Activated naive CD8-positive, alpha-beta T cell treated with anti-CD3 and anti-CD28 coated beads, Interleukin-2, amount 50 U/mL, for 24 hours (primary cell): ENCODE measurements at places on chromosomes 3 and 15.
A peak's percentile ranks its signal among the peaks of the same experiment; 100 is the strongest.

DNA sequence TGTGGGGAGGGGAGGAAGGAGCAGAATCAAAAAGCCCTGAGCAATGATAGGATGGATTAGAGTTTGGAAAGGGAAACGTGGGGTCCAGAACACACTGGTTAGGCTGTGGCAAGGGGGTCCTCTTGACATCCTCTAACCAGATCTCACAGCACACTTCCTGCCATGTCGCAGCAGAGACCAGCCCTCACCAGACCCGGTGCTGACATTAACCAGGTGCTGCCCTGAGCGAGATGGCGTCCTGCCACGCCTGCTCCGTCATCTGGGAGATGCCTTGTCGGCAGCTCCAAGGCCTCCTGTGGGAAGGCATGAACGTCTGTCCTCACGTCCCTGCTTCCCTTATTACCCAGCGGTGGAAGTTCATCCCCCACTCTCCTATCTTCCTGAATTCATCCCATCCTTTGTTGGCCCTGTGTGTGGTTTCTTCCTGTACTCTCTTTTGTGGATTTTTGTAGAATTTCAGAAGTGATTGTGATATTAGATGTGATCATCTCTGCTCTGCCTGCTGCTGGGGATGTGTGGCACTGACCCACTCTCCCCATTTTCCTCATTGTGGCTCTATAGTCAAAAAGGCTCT, 29.4 kb upstream of the MYZAP start:
- peaks cover 49% of the 10 kb centered on the region for H3K4me1 ChIP-seq
- peak overlapping the region; percentile 81 for H3K27ac ChIP-seq
- H3K27me3 ChIP-seq, result peaks cover 14% of the 10 kb centered on the region

GRCh38 chr3:114608293-114608692, 314.5 kb downstream of the TIGIT start:
- no peaks in the 10 kb centered on the region for H3K4me1 ChIP-seq
- H3K4me3 ChIP-seq, result no peak overlapping the region
- H3K27me3 ChIP-seq, result no peaks in the 10 kb centered on the region
- no peak overlapping the region for H3K27ac ChIP-seq
- no peak for DNase-seq
- H3K36me3 ChIP-seq, result peaks cover 2% of the 10 kb centered on the region

GRCh38 chr3:16765661-16766060, 119.1 kb upstream of the PLCL2 start:
- H3K4me3 ChIP-seq, result no peak overlapping the region
- H3K4me1 ChIP-seq, result peaks cover 4% of the 10 kb centered on the region
- H3K27me3 ChIP-seq, result no peaks in the 10 kb centered on the region
- DNase-seq, result no peak
- H3K27ac ChIP-seq, result peak overlapping the region; percentile 55

GRCh38 chr3:176839466-176839865, 357.8 kb downstream of the TBL1XR1 start:
- peaks cover 9% of the 10 kb centered on the region for H3K27me3 ChIP-seq
- H3K27ac ChIP-seq, result no peak overlapping the region
- DNase-seq, result no peak

GRCh38 chr15:69908590-69909420, 188.9 kb downstream of the TLE3 start:
- H3K27ac ChIP-seq, result no peak overlapping the region
- H3K36me3 ChIP-seq, result no peaks in the 10 kb centered on the region

DNA sequence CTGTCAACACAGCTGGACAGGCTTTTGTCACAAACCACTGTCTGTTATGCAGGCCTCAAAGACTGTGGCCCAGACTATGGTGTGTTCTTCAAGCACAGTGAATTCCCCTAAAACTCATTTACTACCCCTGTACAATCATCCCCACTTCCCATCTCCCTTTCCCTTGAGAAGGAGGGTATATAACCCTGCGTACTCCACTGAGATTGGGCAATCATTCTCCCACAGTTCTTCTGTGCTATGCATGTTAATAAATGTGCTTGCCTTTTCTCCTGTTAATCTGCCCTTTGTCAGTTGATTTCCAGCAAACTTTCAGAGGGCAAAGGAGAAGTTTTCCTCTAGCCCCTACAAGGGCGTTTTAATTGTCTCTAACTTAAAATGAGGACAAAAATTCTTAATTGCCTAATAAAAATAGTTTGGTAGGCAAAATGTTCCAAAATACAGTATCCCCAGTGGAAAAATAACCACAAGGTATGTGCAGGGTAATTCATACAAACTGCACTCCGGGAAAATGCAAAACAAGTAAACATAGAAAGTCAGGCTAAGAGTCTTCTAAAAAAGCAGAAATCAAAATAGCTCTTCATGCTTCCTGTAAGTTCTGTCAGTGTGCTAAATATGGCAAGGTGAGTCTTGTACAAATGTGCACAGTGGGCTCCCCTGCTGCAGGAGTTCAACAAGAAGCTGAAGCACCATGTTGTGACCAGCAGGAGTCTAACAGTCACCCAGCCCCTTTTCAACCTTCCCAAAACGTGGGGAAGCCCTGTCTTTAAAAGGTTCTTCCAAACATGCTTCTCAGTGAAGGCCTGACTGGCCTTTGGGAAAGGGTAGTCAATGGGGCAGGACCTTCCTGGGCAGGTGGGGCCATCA, 10.2 kb downstream of the ATP10A start:
- H3K36me3 ChIP-seq, result peaks cover 40% of the 10 kb centered on the region
- peaks cover 95% of the 10 kb centered on the region for H3K4me1 ChIP-seq
- peak overlapping the region; percentile 100 for H3K27ac ChIP-seq
- DNase-seq, result no peak
- peaks cover 5% of the 10 kb centered on the region for H3K27me3 ChIP-seq

- no peak overlapping the region for H3K27ac ChIP-seq
- H3K36me3 ChIP-seq, result peaks cover 27% of the 10 kb centered on the region
- no peaks in the 10 kb centered on the region for H3K27me3 ChIP-seq
- no peaks in the 10 kb centered on the region for H3K4me1 ChIP-seq
- DNase-seq, result no peak
Measured at GRCh38 chr15:65470866-65471265, 46.6 kb downstream of the DPP8 start.

DNA sequence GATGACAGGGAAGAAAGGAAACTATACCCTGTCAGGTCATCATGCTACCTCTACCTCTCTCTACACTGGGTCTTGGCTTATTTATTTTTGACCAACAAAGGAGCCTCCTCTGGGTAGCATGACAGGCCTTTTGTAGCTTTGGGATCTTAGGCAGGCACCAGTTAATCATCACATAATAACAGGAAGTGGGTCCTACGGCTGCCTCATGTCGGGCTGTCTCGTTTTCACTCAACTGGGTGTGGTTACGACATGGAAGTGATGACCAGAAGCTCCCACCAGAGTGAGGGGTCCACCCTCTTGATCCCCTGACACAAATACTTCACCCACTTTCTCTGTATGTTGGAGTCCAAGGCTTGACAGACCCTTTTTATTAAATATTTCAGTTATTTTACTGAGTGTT, 105.3 kb downstream of the CD47 start:
- no peaks in the 10 kb centered on the region for H3K36me3 ChIP-seq
- peaks cover 25% of the 10 kb centered on the region for H3K4me1 ChIP-seq
- DNase-seq, result peak; percentile 43
- H3K4me3 ChIP-seq, result peak overlapping the region; percentile 23
- H3K27me3 ChIP-seq, result no peaks in the 10 kb centered on the region

DNA sequence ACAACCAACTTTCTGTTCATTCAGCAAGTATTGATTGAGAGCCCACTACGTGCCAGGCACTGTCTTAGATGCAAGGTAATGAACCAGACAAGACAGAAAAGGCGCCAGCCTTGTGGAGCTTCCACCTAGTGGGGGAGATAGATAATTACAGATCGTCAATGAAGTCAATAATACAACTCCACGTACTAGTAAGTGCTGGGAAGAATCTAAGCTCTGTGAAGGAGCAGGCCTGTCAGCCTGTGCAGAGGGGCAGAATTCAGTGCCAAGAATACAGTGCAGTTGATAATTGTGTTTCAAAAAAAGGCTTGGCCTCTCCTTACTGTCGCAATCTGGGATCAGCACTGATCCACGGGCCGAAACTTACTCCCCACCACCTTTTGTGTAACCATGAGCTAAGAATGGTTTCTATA, 186.3 kb downstream of the FEZF2 start:
- no peaks in the 10 kb centered on the region for H3K36me3 ChIP-seq
- H3K4me1 ChIP-seq, result no peaks in the 10 kb centered on the region
- peaks cover 3% of the 10 kb centered on the region for H3K27me3 ChIP-seq

DNA sequence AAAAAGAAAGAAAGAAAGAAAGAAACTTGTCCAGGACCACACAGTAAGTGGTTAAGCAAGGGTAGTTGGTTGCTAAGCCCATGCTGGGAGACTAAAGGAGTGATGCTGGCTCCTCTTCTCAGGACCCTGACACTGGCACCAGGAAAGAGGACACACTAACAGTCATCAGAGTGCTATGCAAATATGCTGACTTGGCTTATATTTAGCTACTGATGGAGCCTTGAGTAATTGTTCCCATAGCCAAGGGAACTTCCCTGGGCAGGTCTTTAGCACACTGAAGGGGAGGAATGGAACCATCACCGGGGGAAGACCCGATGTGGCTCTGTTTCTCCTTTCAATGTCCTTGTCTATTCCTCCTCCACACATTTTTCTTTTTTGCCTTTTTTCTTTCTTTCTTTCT, 6.2 kb downstream of the TMEM40 start:
- H3K36me3 ChIP-seq, result no peaks in the 10 kb centered on the region
- H3K4me1 ChIP-seq, result peaks cover 48% of the 10 kb centered on the region
- no peak overlapping the region for H3K27ac ChIP-seq
- H3K4me3 ChIP-seq, result no peak overlapping the region
- peaks cover 10% of the 10 kb centered on the region for H3K27me3 ChIP-seq

DNA sequence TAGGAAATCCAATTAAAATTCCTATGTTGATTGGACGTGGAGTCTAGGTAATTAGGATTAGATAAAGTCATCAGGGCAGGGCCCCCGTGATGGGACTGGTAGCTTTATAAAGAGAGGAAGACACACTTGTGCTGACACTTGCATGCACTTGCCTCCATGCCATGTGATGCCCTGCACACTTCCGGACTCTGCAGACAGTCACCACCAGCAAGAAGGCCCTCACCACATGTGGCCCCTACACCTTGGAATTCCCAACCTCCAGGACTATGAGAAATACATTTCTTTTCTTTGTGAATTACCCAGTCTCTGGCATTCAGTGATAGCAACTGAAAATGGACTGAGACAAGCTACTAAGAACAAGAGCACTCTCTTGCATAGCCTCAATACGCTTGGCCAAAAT, 90.6 kb downstream of the CRYGS start:
- no peaks in the 10 kb centered on the region for H3K4me1 ChIP-seq
- H3K27me3 ChIP-seq, result peaks cover 4% of the 10 kb centered on the region
- no peaks in the 10 kb centered on the region for H3K36me3 ChIP-seq
- no peak for DNase-seq

DNA sequence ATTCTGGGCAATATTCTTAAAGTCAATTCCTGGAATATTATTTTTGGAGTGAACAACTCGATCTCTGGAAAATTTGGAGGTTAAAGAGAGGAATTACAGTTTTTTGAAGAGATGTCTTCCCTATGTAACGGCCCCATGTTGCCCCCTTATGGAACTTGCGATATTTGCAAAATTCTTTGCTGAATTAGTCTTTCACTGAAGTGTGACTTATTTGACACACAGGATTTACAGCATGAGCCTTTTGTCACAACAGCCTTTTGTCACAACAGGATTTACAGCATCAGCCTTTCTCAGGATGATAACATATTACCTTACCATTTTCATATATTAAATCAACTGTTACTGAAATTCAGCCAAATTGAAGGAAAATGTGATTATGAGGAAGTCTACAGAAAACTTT, 37.8 kb upstream of the SPTSSB start:
- peaks cover 15% of the 10 kb centered on the region for H3K4me1 ChIP-seq
- peaks cover 10% of the 10 kb centered on the region for H3K27me3 ChIP-seq
- DNase-seq, result peak; percentile 30
- H3K27ac ChIP-seq, result no peak overlapping the region

DNA sequence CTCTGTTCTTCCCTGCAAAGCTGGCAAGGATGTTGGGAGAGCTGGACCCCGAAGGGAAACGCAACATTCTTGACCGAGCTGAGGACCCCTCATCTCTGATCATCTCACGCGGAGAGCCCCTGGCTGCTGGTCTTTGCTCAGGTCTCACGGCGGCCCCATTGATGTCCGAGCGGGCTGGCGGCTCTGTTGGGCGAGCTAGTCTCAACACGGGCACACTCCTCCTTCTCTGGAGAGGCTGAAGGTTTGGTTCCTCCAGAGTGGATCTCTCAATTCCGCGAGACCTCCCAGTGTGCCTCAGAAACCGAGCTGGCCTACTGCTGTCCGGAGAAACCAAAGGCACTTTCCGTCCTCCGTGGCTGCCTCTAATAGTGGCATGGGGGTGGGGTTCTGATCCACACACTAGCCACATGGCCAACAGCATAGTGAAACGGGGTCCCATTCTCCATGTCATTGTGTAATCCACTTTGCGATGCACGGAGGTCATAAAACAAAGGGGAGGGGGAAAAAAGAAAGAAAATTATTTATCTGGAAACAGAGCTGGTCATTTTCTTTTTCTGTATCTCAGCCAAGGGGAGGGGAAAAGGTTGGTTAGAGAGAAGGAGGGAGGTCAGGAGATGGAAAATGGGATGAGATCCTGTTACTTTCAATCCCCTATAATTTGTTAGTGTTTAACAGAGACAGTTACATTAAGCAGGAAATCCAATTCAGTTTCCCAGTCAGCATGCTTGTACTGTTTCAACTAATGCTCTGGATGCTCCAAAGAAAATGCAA, 1.3 kb downstream of the CCDC80 start:
- H3K4me1 ChIP-seq, result peaks cover 22% of the 10 kb centered on the region
- no peak overlapping the region for H3K27ac ChIP-seq
- H3K27me3 ChIP-seq, result peaks cover 1% of the 10 kb centered on the region
- DNase-seq, result no peak

DNA sequence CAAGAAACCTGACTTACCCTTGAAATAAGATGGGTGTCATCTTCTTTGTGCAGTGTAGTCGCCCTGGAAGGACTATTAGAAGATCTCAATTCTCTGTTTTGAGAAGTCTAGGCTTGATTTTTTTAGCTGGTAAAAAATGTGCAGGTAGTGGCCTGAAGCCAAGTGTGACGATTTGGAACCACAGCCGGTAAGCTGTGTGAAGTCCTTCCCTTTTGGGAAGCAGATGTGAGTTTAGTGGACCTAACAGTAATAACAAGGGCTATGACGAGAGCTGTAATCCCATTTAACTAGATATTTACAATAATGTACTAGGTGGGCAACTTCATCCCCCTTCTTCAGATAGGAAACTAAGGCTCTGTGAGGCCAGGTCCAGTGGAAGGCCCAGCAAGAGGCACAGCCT, 81.7 kb upstream of the MYZAP start:
- no peak overlapping the region for H3K27ac ChIP-seq
- no peak overlapping the region for H3K4me3 ChIP-seq
- H3K27me3 ChIP-seq, result no peaks in the 10 kb centered on the region
- no peaks in the 10 kb centered on the region for H3K4me1 ChIP-seq
- no peaks in the 10 kb centered on the region for H3K36me3 ChIP-seq
